Activated CD8-positive, alpha-beta memory T cell treated with anti-CD3 and anti-CD28 coated beads for 24 hours (primary cell): ENCODE measurements at places on chromosomes 16 and 17.

DNA sequence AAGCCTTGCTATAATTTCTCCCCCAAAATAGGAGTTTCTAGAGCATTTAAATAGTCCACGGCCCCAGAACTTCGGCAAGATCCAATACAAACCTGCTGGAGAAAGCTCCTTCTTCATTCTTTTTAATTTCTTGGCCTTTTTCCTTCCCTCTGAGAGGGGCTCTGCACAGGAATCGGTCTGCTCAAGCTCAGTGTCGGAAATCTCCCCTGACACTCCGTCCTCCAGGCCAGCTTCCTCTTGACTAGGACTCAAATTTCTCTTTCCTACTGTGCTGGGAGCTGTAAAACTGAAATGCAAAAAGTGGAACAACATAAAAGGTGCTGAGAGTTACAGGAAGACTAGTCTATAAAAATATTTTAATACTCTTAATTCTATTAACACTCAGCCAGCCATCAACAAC, 183.3 kb downstream of the PARN start:
- no peak for DNase-seq

- no peak for DNase-seq
Measured at GRCh38 chr16:55622930-55623561, 32.7 kb upstream of the SLC6A2 start.

DNA sequence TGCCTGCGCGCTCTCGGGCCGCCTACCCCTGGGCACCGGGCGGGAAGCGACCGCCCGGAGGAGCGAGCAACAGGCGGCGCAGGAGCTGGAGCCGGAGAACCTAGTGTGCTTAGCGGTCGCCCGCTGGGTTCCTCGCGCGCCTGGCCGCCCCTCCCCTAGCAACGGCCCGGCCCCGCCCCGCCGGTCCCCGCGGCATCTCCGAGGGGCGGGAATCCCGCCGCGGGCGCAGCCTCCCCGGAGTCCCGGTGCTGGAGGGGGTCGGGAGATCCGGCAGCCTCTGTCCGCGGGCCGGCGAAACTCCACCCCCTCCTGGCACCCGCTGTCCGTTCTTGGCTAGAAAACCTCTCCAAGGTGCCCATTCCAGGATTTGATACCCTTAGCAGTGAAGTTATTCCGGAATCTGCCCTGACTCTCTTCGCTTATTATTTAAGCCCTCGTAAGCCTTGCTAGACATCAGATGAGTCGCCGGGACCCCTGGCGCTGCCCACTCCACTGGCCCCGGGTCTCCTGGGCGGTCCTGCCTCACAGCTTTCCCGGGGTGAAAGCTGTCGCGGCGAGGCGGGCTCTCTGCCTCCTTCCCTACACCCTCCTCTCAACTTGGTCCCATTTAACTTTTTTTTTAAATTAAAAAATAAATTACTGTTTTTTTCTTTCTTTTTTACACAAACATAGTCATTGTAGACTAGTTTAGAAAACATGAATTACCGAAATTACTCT, at the start of gene RPRML:
TSS of gene RPRML (minus strand) at position 107 of the 717 bp plus-strand sequence. CDS start 246 bp downstream, outside the sequence.
- peak; percentile 75 for DNase-seq

DNA sequence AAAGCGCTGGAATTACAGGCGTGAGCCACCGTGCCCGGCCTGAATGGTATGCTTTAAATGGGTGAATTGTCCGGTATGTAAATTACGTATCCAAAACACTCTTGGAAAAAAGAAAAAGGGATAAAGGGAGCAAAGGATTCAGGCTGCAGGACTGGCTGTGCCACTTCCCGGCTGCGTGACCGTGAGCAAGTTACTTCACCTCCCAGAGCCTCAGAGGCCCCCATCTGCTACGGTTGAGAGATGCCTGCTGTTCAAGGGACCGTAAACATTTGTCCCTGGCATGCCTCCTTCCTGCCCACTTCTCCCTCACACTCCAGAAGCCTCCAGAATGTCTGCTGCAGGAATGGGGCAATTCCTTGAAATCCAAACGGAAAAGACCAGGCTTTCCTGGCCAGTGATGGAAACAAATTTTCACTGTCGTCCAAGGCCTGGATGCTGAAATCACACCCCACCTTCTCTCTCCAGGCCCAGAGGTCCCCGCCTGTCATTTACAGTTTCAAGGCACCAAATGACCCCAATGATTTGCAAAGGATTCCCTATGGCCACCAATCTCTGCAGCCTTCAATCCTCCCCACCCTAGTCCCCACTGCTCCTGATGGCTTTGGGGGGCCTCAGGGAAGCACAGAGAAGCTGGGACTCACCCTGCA, 22.9 kb upstream of the LITAF start:
- DNase-seq, result no peak

DNA sequence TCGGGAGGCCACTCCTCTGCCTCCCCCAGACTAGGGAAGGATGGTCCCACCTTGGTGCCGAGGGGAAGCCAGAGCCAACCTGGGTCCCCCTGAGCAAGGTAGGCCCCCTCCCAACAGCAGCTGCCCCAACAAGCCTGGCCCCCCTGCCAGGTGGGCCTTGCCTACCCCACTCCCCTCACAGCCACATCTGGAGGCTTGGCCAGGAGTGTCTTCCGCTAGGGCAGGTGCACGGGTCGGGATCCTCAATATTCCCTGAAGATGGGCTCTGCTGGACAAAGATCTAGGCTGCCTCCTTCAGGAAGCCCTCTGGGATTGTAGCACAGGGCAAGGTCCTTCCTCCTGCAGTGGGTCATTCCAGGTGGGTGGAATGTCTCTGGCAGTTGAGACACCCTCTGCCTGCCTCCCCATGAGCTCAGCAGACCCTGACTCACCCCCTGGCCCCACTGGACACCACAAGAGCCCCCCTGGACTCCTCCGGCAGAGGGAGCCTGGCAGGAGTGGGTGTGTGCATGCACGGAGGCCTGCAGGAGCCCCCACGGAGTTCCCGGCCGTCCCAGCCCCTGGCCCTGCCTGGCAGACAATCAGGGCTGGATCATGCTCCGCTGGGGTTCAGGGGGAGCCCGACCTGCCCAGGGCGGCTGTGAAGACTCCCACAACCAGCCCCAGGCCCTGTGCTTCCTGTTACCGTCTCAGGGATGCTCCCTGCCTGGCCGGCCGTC, 435 bp downstream of the C1QTNF8 start:
- DNase-seq, result no peak
